ENCODE measurements at places on chromosomes 13 and 19. TPM values are rescaled to one million over a fixed set of nuclear protein-coding genes. Genes with fewer than 3 reads are reported as not detected.

GRCh38 chr13:27973961-27974662 is 5.0 kb upstream of the CDX2 start:
- DNase-seq, result no peak

DNA sequence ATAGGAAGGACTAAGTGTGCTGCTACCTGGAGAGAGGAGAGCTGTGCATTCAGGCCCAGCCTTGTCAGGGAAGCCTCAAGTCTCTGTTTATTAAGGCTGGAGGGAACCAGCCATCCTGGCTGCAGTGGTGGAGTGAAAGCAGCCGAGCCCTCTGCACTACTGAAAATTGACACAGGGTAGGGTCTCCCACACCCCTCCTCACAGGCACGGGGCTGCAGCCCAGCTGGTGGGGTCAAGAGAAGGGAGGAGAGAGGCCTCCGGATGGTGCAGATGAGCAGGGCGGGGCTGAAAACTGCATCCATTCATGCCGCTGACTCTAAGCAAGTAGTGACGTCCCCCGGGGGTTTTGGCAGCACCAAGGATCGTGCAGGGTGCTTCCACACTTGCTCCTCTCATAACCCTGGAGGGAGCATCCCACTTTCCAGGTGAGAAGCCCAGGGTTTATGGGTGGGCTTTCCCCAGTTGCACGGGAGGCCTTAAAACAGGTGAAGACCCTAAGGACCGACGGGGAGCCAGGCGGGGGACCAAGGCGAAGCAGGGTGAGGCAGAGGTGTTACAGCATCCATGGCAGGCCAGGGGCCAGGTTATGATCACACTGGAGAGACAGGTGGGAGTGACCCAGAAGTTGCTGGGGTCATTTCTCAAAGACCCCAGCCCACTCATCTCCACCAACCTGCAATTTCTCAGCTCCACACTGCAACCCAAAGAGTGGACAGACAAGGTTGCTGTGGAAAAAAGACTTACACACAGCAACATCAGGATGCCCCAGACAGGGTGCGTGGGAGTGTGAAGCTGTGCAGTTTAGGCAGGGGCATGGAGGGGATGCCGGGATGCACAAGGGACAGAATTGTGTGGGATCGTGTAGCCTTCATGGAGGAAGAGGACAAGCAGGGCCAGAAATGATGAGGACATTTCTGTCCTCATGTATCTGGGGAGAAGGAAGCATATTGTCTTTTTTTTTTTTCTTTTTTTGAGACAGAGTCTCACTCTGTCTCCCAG is 36.8 kb downstream of the VSTM2B start:
- no peak for DNase-seq

DNA sequence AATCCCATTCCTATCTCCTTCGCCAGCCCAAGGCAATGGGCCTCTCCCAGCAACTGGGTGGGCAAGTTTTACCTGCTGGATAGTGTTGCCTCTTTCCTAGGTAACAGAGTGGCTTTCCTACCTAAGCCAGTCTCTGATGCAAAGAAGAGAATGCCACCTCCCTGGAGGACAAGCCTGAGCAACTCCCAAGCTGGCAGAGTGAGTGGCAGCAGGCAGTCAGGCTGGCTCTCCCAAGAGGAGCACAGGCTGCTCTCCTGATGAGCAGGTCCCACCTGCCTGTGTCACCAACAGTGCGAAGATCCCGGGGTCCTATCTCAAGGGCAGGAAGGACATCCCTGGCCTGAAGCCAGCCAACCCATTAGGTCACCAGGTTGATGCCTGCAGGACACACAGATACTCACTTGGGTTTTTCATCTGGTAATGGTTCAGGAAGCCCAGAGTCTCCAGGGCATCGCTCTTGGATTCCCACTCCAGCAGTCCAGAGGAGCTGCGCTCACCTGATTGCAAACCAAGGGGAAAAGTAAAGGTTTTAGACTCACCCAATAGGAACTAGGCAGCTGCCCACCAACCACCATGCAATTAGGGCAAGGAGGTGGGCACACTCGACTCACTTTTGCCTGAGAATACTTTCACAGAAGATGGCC is 5.5 kb upstream of the ECH1 start:
- peak; percentile 50 for DNase-seq

DNA sequence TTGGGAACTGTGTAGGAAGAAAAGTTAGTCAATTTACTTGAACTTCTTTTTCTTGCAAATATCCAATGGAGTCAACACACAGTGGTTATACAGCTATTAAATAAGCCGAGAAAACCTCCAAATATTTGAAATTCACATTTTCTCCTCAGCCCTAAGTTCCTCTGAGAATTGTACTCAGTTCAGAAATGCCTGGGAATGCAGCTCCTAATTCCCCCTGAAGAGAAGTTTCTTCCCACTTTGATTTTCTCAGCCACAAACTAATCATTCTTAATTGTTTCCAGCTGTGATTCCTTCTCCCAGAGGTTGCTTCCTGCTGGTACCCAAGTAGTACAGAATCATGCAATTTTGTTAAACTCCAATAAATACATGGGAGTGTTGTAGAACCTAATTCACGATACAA is 246.1 kb upstream of the MIR17HG start:
- DNase-seq, result no peak

DNA sequence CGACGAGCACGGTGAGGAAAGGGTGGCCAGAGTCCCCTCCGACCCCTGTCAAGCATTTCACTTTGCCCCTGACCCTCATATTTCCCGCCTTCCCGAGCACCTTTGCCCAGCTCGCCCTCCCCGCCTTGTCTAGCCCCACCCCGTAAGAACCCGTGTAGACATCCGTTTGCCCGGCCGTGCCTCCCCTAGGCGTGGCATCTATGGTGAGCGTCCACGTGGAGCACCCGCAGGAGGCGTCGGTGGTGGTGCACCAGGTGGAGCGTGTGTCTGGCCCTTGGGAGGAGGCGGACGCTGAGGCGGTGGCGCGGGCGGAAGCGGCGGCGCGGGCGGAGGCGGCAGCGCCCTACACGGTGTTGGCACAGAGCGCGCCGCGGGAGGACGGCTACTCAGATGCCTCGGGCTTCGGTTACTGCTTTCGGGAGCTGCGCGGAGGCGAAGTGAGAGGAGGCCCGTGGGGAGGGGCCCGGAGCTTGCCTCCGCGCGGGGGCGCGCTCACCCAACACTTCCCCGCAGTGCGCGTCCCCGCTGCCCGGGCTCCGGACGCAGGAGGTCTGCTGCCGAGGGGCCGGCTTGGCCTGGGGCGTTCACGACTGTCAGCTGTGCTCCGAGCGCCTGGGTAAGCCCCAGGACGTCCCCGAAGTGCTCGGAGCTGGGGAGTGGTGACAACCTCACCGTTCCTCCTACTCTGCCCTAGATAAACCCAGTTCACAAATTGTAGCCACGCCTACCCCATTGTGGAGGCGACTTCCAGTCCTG is 4.2 kb downstream of the LTBP4 start:
- peak; percentile 94 for DNase-seq

DNA sequence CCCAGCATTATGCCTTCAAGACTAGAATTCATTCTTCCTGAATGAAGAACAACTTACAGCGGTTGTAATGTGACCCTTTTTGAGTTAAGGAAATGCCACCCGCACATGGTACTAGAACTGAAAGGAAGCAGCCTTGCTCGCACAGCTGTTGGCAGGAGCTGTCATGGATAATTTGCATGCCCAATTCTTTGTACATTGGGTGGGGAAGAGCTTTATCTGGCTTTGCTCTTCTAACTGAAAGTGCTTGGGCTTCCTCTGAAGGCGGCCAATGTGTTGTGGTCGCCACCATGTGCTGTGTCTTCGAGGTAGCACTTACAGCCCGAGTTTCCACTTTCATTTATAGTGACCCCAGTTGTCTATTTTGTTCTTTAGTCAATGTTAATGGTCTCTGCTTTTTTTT is 3.4 kb downstream of the CCNE1 start:
- DNase-seq, result no peak

DNA sequence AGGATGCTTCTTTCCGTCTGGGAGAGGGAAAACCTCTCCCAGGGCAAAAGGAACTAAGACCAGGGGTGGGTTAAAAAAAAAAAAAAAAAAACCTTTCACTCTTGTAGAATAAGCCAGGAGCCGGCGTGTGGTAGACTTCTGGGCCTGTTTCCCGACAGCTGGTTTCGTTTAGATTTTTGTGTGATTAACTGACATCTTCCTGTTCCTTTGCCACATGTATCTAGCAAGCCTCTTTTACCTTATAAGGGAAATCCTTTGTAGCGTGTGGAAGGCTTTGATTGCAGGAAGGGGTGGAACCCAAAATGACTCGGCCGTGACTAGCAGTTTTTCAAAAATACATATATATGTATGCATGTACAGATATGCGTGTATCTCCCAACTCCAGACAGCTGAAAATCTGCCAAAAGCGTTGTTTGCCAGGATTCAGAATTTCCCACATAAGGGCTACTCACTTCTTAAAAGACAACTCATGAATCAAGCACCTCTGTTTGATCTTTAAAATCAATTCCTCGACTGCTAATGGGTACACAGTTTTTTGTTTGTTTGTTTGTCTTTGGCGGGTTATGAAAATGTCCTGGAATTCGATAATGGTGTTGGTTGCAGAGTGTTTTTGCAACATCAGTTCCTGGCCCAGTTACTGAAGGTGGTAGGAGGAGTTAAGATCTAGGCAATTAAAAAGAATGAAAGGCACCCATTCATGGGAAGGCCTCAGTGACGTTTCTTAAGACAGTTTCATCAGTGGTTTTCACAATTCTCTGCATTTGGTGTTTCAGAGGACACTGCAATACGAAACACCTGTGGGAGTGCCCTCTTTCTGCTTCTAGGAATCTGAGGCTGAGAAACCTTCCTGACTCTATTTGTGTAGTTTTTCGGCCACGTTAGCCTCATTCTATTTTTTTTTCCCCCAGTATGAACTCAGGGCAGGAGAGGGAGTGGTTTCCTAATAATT is 2.7 kb downstream of the TPM4 start:
- DNase-seq, result peak; percentile 93

DNA sequence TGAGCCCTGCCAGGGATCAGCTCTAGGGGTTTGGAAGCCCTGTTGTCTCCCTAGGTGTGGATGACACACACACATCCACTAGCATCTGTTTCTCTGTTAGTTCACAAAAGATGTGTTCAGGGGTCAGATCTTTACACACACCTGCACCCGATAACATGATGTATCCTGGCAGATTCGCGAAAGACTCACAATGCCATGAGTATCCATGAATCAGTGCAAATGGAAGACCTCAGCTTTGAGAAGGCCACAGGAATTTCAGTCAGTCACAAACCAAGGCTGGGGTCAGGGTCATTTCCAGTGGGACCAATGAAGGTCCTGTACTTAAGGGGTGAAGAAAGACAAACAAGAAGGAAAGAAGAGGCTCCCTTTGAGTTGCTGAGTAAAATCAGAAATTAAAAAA is 898.2 kb downstream of the UQCRFS1 start:
- DNase-seq, result no peak

DNA sequence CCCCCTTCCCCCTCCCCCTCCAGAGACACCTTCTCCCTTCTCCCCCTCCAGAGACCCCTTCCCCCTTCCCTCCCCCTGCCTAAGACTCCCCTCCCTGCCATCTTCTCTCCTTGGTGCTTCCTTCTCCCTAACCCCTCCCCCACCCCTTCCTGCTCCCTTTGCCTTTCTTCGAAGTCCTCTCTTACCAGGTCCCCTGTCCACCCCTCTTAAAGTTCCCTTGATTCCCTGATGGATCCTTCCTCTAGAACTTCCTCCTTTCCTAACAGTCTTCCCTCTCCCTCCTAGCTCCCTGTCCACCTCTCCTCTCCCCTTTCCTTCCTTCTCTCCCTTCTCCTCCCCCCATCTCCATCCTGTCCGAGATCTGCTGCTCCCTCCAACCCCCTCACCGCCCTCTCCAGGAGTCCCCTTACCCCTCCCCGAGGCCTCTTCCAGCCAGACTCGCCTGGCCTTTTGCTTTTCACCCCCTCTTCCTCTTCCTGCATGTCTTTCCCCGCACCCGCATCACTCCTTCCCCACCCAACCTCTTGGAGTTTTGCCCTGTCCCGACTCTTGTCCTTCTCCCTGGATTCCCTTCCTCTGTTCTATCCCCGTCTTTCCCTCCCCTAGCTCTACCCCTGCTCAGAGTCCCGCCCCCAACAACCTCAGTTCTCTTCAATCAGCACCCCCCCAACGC is 3.1 kb downstream of the TNFSF9 start:
- no peak for DNase-seq

- DNase-seq, result no peak
These were observed 7.1 kb downstream of the CD37 start for GRCh38 chr19:49342291-49342721.

DNA sequence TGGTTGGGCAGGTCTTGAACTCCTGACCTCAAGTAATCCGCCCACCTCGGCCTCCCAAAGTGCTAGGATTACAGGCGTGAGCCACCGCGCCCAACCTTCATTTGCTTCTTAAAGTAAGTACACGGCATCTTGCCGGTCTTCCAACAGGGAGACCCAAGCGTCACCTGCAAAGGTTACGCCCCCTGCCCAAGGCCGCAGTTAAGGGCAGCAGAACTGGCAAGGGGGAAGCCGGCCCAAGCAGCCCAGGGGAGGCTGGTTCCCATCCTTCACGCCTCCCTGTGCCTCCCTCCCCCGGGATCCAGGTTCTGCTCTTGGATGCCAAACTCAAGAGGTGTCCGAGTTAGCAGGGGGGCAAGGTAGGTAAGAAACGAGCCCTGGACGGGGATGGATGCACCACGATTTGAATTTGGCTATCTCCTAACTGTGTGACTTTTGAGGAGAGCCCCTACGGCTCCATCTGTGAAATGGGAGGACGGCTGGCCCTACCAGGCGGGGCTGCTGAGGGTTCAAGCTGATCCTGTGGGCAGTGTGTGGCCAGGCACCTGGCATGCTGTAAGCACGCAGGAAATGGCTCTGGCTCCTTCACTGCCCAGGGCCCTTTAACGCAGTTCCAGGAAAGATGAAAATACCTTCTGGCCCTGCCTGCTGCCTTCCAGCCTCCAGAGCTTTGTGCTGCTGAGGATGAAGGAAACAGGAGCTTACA is 9.0 kb downstream of the RFX1 start:
- DNase-seq, result no peak

DNA sequence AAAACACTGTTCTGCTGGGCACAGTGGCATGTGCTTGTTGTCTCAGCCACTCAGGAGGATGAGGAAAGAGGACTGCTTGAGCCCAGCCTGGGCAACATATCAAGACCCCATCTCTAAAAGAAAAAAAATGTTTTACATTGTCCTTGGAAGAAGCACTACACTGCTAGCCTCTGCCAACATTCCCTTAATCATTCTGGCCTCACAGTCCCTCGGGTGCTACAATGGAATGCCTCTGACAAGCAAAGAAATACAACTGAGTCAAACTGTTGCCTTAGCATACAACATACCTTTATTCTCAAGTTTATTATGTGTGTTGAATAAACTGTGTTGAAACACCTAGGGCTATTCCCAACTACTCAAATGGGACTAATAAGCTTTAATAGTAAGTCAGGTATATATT is 56.1 kb downstream of the PSPC1 start:
- DNase-seq, result no peak

- no peak for DNase-seq
These were observed 1207.1 kb downstream of the PCDH17 start for GRCh38 chr13:58838615-58839014.

ARRDC2 gene
- 3.8 TPM for total RNA-seq

CBY2 gene
- total RNA-seq, result not detected

ICAM4 gene
- 0.71 TPM for total RNA-seq

DACT3 gene
- total RNA-seq, result 0.04 TPM

S1PR5 gene
- total RNA-seq, result 12.3 TPM

Measured in foreskin keratinocyte (primary cell).